Colonic mucosa (tissue), 4 donors: ENCODE measurements at places on chromosomes 5 and 9. TPM values are rescaled to one million over a fixed set of nuclear protein-coding genes. Genes with fewer than 3 reads are reported as not detected.

GRCh38 chr9:89606624-89607311 lies 2.0 kb downstream of the GADD45G start:
- peak; percentile 78 for DNase-seq

DNA sequence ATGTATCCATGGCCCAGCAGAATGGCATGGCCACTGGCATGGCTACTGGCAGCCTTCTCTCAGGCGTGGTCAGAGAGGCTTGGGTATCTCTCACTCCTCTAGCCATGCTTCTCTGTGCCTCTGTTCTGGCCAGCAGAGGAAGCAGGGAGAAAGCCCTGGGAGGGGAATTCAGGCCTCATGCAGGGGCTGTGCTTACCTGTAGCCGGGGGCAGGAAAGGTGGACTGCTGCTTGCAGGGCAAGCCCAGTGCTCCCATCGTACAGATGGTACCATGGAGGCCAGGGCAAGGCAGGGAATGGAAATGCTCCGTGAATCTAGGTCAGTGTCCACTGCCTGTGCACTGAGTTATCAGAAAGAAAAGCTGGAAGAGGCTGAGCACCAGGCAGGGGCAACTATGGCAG lies 2.7 kb downstream of the OR13J1 start:
- DNase-seq: no peak

DNA sequence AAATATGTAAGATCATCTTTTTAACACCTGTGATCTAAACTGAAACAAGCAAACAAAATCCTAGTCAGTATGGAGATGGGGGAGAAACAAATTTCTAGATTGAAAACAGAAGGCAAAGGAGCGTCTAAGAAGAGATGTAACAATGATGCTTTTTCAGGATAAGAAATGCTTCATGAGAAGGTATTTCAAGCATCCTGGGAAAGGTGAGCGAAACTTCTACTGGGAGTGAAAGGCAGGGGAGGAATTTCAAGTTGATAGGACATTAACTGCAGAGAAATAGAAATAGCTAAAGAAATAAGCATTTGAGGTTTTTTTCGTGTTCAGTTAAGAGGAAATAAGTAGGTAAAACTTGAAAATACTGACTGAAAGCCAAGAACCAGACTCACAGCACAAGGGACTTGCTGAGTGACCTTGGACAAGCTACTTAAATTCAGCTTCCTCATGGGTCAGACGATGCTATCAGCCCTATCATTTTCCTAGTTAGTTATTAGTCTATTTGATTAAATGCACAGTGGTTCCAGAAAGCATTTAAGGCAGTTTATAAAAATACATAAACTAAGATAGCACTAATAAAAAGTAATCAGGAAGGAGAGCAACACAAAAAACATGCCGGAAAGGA lies 406.3 kb downstream of the PDE4D start:
- DNase-seq: no peak

- peak; percentile 45 for DNase-seq
Observed at GRCh38 chr9:127898433-127899127, 823 bp downstream of the ST6GALNAC6 start.

DNA sequence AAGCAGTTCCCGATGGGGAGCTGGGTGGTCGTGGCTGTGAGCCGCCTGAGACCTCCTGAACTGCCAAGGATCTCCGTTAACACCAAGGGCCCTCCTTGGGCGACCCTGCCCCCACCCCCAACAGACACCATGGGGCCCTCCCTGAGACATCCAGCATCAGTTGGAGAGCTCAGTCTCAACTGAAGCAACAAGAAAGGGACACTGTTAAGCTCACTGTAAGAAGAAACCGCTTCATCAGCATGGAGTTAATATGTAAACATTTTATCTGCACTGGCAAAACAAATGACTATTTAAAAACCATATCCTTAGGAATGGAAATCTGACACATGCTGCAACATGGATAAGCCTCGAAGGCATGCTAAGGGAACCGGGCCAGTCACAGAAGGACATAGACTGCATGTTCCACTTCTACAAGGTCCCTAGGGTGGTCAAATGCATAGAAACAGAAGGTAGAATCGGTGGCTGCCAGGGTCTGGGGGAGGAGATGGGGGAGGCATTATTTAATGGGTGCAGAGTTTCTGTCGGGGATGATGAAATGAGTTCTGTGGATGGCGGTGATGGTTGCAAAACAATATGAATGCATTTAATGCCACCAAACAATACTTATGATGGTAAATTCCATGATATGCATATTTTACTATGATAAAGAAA lies 47.4 kb downstream of the ROR2 start:
- no peak for DNase-seq

The NIPSNAP3A gene
- 25.4 TPM for total RNA-seq

DNA sequence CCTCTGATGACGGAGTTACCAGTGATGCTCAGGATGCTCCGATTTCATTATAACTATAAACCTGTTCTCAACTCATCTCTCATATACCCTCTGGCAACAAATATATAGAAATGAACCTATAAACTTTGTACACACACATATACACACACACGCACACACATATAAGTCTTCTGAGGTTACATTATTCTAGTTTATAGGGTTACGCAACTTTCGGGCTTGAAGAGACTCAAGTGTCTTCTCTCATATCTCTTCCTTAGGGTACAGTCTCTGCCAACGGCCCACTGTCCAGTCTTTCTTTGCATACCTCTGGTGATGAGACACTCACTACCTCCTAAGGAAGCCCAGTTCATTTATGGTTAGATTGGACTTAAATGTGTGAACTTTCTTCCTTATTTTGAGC lies 69.4 kb upstream of the TBC1D2 start:
- DNase-seq: no peak

DNA sequence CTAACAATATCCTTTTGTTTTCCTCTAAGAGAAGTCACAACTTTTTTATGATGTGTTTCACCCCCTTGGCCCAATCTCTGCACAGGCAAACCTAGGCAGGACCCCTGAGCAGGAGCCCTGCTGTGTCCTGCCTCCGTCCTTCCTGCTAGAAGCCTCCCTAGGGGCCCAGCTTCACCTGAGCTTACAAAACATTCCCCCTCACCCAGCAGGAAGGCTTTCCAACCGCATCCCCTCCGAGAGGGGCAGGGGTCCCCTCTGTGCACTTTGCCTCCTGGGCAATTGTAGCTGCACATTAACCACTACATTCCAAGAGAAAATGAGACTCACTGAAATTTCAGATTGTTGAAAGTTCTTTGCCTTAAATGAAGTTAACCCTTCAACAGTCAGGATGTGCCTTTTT lies 176.2 kb downstream of the IRX2 start:
- no peak for DNase-seq
